ENCODE measurements at places on chromosomes 2 and 18. TPM values are rescaled to one million over a fixed set of nuclear protein-coding genes. Genes with fewer than 3 reads are reported as not detected.

DNA sequence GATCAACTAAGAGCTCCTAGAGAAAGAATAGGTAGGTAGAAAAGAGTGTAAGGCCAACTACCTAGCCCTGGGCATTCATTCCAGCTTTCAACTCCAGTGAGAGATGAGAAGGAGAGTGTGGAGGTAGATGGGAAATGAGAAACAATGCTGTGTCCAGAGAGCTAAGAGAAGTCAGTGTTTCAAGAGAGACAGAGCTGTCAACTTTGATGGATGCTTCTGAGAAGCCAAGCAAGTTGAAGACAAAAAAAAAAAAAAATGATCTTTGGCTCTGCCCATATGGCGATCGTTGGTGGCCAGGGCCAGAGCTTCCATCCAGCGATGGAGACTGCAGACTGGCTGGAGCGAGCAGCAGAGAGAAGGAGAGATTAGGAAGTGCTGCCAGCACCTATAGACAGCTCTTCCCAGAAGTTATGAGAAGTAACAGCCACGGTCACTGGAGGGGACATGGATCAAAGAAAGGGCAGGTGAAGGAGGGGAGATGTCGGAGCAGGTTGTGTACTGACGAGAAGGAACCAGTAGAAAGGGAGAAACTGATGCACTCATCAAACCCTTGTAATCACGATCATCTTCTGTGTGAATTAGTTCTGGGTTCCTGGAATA is 112.4 kb upstream of the PPP1CB start:
- no peak for DNase-seq

The DYNAP gene
- not detected for total RNA-seq

The TSPYL6 gene
- total RNA-seq = not detected

GRCh38 chr2:40430776-40431599 is 20.9 kb downstream of the SLC8A1 start:
- no peak for DNase-seq

GRCh38 chr2:223643309-223643708 is 41.1 kb upstream of the SCG2 start:
- no peak for DNase-seq

The KIDINS220 gene
- 20.8 TPM for total RNA-seq

The LTBP1 gene
- total RNA-seq = 0.18 TPM

DNA sequence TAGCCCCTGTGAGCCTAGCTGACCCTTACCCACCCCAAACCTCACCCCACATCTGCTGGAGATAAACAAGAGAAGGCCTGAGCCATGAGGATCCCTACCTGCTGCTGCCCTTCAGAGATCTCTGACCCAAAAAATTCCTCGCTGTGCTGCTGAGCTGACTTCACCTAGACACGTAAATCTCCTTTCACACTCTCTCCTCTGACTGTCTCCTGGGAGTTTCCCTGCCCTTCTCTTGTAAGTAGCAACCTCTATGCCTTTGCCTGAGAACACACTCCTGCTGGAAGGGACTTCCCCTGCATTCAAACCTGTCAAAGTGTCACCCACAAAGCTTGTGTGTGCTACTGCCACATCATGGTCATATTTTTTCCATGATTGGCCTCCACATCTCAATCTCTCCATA is 134.2 kb upstream of the NOL4 start:
- no peak for DNase-seq

GRCh38 chr2:230781130-230781797 is 68.6 kb downstream of the CAB39 start:
- DNase-seq = peak; percentile 78

DNA sequence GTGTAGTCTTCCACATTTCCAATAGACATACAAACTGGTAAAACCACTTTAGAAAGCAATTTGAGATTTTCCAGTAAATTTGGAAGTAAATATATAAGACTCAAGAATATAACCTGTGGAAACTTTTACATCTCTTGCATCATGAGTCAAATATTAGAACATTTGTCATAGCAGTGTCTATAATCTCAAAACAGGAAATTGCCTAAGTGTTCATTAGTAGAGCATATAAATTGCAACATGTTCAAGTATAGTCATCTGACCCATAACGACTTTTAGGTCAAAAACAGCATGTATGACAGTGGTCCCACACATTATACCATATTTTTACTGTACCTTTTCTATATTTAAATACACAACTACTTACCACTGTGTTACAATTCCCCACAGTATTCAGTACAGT is 555.9 kb upstream of the VRK2 start:
- DNase-seq = no peak

- no peak for DNase-seq
Observed at GRCh38 chr18:77544792-77545191, 295.1 kb downstream of the GALR1 start.

- DNase-seq = peak; percentile 24
Observed at GRCh38 chr2:197453914-197454398, 604 bp downstream of the COQ10B start.

- DNase-seq = peak; percentile 2
Observed at GRCh38 chr2:177799531-177799930, 273.0 kb downstream of the PDE11A start.

DNA sequence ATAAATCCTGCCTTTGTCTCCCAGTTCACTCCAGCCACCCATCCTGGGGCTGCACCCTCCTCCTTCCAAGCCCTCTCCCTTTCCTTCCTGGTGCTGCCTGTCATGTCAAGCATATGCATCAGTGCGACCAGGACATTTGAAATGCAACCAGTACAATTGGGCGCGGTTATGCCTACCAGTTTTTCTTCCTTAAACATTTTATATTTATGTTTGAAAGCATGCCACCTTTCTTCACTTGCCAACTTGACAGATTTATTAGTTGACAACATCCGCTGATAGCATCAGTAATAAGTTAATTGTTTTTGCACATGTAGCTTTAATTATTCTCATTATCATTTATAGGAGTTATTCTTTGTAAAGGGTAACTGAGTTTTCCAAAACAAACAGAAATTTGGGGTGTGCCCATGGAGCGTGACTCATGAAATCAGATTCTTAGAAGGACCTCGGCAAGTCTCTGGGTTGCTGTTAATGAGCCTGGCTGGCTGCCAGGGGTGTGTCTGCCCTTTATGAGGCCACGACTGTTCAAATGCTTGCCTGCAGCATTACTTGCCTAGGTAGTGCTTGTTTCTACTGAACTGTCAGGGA is 32.8 kb upstream of the IL1B start:
- peak; percentile 79 for DNase-seq

GRCh38 chr2:111958901-111959300 is 60.5 kb downstream of the MERTK start:
- no peak for DNase-seq

The MEP1B gene
- not detected for total RNA-seq

- peak; percentile 35 for DNase-seq
Observed at GRCh38 chr2:219997341-219997851, 370.0 kb downstream of the SLC4A3 start.

The NAGK gene
- 38.7 TPM for total RNA-seq

DNA sequence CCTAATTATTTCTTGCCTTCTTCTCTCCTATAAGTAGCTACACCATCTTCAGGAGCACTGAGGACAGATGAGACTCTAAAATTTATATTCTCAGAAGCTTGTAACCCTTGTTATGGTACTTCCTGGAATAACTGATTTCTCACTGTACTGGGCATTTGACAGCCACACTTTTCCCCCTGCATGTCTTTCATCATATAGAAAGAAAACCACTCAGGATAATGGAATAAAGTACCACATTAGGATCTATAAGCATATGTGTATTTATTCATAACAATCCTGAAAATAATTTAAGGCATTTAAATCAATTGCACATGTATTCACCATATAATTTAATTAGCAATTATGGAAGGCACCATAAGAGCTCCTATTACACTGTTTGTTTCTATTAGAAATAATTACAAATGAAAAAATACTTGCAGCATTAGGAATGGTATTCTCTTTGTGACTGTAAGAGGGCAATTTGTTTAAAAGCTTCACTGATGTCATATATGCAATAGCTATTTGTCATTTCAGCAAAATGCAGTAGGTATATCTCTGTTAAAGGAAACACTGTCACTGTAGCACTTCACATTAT is 216.9 kb upstream of the FSHR start:
- no peak for DNase-seq

The VWA3B gene
- total RNA-seq = not detected

DNA sequence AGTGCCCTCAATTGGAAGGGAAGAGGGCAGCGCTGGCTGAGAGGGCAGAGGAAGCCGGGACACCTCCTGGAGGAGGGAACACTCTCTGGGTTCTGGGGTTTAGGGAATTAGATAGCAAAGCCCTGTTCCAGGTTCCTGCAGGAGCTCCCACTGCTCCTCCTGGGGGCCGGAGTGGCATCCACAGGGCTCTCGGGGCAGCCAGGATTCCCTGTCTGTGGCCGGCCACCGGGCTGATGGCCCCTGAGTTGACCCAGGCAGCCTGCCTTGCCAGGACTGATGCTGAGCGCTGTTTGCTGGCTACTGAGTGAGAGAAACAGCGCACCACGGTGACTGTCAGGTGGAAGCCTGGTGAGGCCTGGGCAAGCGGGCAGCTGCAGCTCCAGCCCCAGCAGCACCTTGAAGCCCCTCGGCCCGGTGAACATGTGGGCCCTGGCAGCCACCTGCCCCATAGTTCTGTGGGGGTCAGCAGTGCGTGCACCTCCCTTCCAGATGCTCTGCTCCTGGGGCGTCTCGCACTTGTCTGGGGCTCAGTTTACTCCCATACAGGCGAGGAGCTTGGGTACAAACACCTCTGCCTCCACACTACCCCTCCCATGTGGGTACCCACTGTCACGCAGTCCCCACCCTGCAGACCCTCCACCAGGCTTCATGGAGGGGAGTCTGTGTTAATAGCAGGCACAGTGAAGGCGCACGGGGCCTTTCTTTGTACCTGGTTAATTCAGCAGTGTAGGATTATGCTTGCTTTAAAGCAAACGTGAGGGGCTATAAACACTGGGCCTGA is 7.7 kb upstream of the ALLC start:
- DNase-seq = no peak

GRCh38 chr18:3995476-3996102 is 459.5 kb downstream of the DLGAP1 start:
- peak; percentile 77 for DNase-seq

- DNase-seq = no peak
Observed at GRCh38 chr2:38409156-38410102, 32.4 kb upstream of the ATL2 start.

GRCh38 chr2:121038431-121038830 is 246.6 kb downstream of the TFCP2L1 start:
- no peak for DNase-seq

GRCh38 chr2:7841751-7842150 is 840.1 kb upstream of the ID2 start:
- no peak for DNase-seq

GRCh38 chr2:118849226-118850167 is 2.0 kb upstream of the EN1 start:
- no peak for DNase-seq

The OBSL1 gene
- 1.4 TPM for total RNA-seq

- DNase-seq = peak; percentile 80
Observed at GRCh38 chr2:197191940-197192322, 118.6 kb downstream of the ANKRD44 start.

- DNase-seq = peak; percentile 58
Observed at GRCh38 chr2:128317181-128317898, 1.3 kb downstream of the HS6ST1 start.

DNA sequence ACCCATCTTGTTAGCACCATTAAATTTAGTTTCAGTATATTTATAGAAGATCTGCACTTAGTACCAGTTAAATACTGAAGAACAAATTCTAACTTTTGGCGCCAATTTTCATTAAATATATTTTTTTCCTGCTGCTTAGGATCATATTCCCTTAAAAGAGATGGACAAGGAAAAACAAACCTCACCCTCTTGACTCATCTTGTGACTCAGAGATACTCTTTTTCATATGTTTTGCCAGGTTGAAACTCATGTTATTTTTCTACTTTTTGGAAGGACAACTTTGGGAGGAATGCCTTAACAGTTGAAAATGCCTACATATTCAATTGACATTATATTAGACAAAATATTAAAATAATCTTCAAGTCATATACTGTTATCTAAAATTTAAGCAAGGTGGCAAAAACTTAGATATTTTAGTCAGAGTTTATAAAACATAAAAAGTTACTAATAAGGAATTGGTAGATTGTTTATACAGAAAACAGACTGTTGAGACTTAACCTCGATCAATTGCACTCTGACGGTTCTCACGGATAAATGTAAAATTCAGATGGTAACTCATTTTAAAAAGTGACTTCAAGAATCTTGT is 36.2 kb downstream of the PNO1 start:
- no peak for DNase-seq

The LRRC30 gene
- not detected for total RNA-seq

GRCh38 chr2:29731948-29732347 is 189.4 kb downstream of the ALK start:
- DNase-seq = no peak

DNA sequence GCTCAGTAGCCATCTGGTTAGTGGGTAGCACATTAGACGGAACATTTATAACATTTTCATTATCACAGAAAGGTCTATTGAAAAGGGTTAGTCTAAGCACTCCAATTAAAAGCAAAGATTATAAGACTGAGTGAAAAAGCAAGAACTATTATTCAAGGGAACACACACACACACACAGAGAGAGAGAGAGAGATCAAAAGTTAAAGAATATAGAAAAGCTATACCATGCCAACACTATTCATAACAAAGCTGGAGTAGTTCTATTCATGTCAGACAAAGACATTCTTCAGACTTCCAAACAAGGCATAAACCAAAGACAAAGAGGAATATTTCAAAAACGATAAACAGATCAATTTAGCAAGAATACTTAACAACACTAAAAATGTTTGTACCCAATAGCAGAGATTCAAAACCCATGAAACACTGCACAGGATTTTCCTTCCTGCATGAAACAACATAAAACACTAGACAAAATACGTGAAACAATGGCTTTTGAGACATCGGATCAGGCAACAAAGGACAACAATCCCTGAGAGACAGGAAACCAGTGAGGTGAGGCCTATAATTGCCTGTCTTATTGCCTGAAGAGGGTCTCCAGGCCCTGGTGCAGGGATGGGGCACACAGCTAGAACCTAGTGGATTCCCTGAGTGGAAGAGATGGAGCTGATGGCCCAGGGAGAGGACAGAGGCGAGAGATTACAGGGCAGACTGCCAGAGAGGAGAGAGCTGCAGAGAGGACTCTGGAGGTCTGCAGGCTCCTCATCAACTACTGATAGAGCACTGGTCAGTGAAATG is 83.6 kb upstream of the NPAS2 start:
- no peak for DNase-seq
